ENCODE measurements at places on chromosomes 2 and 18.

GRCh38 chr18:29156531-29156930 is 979.6 kb upstream of the CDH2 start:
- no peak for DNase-seq

DNA sequence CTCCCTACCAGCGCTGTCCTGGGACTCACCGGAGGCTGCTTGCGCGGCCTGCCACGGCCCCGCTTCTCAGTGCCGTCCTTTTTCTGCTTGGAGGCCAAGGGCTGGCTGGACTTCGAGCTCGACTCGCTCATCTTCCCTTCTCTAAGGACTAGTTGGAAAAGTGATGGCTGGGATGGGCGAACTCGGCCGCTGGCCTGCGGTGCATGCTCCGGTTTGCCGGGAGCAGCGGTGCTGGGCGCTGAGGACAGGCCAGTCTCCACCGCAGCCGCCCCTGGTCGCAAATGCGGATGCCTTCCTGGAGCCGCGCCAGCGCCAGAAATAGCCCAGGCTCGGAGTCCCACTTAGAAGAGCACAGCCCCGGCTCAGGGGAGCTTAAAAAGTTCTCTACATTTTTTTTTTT is 3.1 kb downstream of the C2orf81 start:
- no peak for DNase-seq

DNA sequence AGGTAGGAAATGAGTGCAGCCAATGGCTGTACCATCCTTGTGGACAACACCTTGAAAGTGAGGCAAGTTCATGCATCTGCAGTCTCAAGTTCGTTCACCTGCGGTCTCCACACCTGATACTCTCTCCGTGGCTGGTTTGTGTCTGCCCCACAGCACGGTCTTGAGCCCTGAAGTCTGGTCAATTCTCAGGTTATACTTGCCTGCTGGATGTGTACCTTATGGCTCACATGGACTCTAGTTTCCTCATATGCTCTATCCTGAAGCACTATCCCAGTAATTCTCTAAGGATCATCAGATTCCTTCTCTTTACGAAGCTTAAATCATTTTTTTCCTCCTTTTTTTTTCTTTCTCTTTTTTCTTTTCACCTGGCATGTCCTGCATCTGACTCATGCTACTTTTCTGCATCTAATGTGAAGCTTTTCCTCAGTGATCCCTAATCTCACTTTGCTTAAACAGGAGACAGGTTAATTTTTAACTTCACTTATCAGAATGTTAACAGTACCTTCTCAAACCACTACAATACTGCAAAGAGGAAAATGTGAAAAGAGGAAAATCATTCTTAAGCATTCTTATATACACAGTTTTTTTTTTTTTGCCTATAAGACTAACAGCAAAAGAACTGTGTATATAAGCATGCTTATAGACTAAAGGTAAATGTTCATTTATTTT is 511.2 kb downstream of the SOX11 start:
- no peak for DNase-seq

GRCh38 chr2:231821908-231822307 is 35.7 kb downstream of the COPS7B start:
- DNase-seq: no peak

DNA sequence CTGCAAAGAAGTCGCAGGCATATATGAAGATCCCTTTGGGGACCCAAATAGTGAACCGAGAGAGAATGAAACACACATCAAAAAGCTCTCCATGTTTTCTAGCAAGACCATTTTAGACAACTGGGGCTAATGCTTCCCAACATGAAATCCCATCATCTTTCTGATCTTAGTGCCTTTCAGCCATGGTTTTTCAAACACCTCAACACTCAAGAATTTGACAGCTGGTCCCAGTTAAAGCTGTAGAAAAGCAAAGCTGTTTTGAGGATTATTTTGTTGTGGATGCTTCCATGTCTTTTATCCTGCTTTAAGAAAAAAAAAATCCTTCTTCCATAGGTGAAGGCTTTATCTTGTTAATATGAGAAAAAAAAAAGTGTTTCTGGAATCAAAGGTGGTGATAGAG is 259.1 kb downstream of the STK39 start:
- no peak for DNase-seq

DNA sequence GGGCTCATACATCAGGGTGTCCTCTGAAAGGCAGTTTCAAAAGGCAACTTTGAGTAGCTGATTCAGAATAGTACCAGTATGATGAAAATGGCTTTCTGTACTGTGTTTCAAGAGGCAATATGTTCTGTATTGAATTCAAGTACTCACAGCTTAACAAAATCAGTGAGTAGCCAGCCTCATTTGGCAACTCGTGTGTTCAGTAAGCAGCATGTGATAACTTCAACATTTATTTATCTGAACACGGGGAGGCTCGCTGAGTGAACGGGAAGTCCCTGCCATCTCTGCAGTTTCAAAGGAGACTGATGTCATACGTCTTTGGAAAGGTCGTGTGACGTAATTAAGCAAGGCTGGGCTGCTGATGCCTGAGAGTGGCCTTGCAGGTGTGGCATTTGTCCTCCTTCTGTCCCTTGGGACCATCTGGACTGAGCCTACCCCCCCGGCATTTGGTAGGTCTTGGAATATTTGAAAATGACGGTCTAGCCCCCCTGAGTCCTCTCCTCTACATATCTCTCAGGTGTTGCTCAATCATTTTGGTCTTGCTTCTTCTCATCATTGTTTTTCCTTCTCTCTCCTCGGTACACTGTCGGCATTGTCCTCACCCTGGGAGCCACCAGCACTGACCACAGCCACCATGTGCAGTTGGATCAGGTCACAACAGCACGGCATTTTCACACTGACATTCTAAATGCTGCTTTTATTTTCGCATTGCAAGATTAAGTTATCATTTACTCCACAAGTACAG is 62.8 kb downstream of the SMIM21 start:
- DNase-seq: no peak

DNA sequence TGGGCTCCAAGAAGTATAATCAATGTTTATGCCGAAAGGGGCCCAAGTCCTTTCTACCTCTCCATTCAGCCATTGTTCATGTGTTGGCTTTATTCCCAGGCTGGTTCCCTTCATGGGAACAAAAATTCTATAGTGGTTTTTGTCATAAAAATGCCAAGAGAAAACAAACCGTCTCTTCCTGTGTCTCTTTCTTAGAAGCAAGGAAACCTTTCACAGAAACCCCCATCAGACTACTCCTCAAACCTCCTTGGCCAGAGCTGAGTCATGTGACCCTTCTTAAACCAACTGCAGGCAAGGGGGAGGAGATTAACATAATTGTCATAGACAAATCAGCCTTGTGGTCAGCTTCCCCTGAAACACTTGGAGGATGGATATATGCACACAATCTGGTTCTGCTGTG is 75.1 kb upstream of the TANK start:
- peak; percentile 19 for DNase-seq

DNA sequence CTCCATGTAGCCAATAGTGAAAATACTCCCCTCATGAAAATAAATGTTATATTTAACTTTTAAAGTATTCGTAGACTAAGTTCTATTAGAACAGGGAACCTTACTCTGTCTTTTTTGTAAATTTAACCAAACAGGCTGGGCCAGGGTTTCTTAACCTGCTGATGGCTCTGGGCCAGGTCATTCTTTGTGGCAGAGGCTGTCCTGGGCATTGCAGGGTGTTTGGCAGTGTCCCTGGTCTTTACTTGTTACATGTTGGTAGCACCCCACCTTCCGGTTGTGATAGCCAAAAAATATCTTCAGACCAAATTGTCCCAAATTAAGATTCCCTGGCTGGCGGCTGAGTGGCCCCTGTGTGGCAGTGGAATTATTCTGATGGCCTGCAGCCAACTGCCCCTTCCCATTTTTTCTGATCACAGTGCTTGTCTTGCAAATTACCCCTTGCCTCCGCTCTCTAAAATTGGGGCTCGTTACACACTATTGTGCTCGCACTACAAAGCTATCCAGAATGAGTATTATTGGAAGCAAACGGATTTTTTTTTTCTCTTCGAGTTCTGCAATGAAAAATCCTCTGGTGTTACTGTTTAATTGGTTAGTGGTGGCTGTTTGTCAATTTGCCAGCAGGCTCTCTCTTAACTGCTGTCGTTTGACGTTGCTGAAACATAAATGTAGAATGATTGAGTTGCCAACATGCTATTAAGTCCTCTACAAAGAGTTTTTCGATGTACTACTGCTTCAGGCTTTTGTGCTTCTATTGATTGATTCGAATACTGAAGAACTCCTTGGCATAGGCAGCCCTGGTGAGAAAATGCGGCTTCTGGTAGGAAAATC is 216.9 kb downstream of the SH3RF3 start:
- no peak for DNase-seq

GRCh38 chr2:202114291-202114690 is 41.2 kb downstream of the KIAA2012 start:
- no peak for DNase-seq

DNA sequence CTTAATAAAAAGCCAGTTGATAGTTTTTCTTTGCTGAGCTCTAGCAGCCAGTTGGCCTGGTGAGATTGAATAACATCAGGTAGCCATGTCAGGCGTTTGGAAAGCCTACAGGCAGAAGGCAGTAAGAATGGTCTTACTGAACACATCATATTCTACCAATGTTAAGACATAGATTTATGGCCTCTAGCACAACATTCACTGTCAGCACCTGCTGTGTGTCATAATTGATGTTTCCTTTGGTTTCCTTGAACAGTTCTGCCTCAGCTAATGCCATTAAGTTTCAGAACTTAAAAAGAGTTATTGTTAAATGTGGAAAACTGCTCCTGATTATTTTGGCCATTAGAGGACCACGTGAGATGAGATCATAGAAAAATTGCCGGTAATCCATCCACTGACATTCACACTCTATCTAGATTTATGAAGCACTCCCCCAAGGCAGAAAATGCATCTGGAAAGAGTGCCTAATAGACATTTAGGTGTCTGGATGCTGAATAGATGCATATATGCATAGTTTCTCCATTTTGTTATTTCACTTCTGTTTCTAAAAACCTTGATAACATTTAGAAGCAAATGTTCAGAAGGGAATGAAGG is 434.7 kb downstream of the PTPRM start:
- no peak for DNase-seq

DNA sequence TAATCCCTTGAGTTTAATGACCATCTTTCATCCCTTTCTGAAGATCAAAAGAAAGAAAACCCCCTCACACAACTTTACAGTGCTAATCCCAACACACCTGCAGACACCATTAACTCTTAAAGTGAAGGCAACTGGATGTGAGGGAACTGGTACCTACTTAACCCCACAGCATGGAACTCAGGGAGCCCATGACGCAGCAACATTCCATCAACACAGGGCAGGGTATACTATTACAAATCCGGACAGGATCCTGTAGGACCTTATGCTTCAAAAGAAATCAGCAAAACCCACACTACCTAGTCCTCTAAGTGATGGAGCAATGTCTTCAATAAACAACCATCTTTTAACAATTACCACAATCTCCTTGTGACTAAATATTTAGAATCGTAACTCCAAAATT is 78.6 kb downstream of the FARSB start:
- DNase-seq: no peak
